ENCODE measurements at places on chromosomes 4 and X.

- no peak for DNase-seq
Measured at GRCh38 chr4:185672151-185672550, 136.8 kb upstream of the PDLIM3 start.

GRCh38 chrX:118603981-118604380 is 108.4 kb downstream of the DOCK11 start:
- peak; percentile 63 for DNase-seq

- DNase-seq: no peak
Measured at GRCh38 chrX:28613558-28613957, 26.3 kb downstream of the IL1RAPL1 start.

DNA sequence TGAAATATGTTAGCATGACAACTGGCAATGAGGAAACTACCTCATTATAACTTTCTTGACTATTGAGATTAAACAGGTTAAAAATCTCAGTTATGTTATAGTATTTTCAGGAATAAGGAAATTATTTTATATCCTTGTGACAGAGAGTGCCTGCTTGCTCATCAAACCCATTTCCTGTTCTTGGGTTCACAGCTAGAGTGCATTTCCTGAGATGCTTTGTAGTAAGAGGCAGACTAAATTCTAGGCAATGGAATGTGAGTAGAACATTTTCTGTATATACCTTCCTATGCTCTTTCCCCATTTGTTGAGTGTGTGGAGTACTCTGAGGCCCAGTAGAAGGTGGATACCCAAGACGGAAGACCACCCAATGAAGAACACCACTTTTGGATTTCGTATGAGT is 96.9 kb upstream of the CASK start:
- no peak for DNase-seq

DNA sequence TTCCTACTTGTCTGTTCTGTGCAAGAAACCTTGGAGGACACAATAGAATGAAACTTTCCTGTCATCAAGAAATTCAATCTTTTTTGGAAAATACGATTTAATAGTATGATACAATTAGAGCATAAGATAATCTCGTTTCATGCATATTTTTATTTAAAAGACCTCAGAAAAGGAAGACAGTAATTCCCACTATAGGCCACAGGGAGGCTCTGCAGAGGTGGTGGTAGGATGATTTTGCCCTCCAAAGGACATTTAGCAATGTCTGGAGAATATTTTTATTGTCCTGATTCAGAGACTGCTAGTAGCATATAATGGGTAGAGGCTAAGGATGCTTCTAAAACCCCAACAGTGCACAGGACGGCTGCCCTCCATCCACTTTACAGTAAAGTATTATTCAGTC is 68.7 kb downstream of the PAK3 start:
- no peak for DNase-seq

DNA sequence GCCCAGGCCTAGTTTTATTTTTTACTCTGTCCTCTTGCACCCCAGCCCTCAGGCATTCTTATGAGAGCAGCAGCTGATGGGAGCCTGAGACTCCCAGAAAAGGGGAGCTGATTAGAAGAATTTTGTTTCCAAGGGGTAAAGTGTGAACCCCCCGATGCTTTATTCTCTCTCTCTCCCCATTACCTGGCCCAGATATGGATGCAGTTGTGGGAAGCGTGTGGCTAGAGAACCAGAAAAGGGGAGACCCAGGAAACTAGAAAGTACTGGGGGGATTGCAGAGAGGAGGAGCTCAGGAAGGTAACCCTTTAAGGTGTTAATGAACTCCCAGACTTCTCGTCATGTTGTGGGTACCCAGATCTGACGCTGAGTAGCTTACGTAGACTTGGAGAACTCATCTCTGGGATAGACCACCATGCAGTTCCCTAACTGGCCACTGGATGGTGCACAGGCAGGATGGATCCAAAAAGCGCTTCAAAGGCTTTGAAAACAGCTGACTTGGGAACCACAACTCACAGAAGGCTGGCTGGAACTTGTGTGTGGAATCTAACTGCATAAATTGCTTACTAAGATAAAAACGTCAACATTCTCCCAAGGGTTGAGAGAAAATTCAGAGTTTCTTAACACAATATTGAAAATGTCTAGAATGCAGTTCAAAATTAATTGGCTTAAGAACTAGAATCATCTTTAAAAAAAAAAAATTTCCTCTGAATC is 64.7 kb downstream of the TBC1D14 start:
- DNase-seq: peak; percentile 85

- no peak for DNase-seq
Measured at GRCh38 chrX:149152941-149153340, 352.2 kb downstream of the IDS start.

GRCh38 chr4:70712604-70713452 is 8.9 kb upstream of the RUFY3 start:
- no peak for DNase-seq

DNA sequence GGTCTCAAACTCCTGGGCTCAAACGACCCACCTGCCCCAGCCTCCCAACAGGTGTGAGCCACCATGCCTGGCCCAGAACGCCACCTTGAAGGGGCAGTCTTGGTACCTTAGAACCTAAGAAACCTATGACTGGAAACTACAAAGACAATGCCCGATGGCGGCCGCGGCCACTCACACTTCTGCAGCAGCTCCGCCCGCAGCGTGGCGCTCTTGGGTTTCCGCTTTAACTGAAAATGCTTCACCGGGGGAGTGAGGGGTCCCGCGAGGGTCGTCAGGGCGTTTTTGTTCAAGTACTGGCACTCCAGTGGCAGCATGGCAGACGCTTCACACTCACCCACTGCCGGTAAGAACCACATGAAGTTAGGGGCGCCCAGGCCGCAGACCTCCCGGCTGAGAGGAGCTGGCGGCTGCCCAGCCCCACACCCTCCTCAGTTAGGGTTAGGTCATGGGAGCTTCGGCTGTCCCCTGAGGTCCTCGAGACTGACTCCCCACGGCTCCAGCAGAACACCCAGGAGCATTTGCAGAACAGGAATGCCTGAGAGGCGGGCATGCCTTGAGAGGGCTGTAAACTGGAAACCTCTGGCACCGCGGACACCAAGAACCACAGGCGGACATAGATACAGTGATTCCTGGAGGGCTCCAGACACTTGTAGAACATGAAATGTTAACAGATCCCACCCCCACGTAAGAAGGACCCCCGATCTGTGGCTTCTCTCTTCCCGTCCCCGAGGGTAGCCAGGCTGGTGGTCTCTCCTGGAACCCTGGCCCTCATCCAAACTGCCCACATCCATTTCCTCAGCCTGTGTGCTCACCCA is 19.0 kb downstream of the NELFA start:
- no peak for DNase-seq

- no peak for DNase-seq
Measured at GRCh38 chr4:99679204-99679603, 21.6 kb upstream of the C4orf54 start.

DNA sequence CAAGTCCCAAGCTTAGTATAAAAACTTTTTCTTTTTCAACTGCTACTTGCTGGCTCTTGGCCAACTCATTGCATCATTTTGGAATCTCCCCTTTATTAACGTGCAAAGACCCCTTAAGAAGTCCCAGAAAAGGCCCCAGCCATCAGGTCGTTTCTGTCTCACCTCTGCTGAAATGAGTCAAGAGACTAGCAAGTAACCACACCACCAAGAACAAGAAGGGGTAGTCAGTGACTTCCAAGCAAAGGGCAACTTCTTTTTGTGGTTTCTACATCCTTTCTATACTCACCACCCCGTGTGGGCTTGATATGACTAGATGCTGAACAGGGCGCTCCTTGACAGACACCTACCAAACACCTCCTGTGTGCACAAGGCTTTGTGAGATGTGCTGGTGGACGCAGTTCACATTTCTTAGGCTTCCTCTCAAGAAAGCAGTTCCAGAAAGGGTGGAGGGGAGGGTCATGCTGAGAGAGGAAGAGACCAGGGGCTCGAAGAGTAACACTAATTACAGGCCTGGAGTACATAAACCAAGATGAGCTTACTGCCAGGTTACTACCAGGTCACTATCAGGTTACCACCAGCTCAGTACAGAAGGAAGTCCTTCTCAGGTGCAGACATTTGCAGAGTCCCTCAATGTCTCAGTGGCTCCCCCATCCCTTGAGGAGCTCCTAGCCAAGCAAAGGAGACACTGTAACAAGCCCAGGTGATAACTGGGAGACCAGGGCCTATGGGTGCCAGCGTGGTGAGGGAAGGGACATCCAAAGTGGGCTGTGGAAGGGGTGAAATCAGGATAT is 19.3 kb downstream of the JAKMIP1 start:
- DNase-seq: peak; percentile 95

DNA sequence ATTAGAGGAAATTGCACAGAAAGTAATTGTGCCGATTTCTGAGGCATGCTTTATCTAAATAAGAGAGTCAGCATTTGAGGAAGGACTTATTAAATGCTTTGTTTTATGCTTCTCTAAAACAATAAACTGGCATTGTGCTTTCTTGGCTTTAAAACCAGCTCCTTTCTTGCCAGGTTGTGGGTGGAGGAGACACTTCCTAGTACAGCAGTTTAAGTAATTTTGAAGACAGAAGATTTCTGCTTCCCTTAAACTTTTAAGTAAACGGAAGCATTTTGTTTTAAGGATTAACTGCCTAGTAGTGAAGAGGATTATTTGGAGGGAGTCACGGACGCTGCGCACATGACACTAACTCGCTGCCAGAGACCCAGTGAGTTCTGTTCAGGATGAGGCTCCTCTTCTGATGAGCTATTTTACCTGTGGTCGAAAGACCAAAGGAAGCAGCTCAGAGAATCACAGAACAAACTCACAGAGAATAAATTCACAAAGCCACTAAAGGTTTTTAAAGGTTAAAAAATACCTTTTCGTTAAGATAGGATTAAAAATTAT is 169.5 kb downstream of the TLL1 start:
- DNase-seq: no peak

- no peak for DNase-seq
Measured at GRCh38 chr4:90237751-90238530, 110.7 kb downstream of the CCSER1 start.

DNA sequence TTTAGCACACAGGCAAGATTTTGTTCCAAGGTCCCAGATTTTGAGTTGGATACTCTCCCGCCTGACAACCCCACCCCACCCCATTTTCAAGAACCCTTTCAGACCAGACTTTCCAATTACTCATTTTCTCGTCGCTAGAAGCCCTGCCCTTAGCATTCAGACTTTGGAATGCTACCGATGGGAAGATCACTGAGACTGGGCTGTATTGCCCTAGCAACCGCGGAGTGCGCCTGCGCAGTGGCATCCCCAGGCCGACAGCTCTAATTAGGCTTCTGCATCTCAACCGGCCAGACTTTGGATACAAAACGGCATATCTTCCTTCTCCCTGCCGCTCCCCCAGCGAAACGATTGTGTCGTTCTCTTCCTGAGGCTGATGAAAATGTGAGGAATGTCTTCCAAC is 3.4 kb downstream of the MAGEE2 start:
- no peak for DNase-seq

- DNase-seq: no peak
Measured at GRCh38 chrX:119147486-119147885, 19.9 kb upstream of the KIAA1210 start.

GRCh38 chrX:137425986-137426385 is 139.9 kb upstream of the ZIC3 start:
- no peak for DNase-seq
